ENCODE measurements at places on chromosomes 6 and 20.

DNA sequence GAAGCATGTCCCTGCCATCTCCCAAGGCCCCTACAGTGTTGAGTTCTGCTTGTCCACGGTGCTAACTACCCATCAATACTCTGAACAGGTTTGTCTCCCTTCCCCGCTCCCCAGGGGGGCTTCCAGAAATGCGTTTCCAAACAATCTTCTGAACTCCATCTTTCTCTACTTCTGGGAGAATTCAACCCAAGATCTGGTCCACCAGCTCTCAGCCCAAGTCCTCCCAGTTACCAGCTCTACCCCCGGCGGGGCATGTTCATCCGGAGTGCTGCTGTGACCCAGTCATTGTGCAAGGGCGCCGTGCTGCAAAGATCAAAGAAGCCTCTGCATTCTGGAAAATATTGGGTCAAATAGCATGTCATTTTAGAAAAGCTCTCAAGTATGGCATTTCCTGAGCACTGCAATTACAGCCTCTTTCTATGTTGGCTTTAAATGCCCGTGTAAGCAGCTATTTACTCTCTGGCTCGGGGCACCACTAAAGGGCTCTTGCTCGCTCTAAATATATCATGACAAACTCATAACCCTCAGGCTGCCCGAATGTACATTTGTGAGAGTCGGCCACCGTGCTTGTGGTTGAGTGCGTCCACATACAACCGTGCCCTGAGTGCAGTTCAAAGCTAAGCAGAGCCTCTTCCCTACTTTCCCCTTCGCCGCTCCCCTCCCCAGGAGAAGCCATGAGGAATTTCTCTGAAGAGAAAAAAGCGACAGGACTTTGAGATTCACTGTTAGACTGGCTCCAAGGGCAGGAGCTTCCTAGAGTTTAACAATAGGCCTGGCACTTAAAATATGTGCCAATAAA lies 71.6 kb downstream of the BANF2 start:
- no peak for DNase-seq

- DNase-seq: no peak
Observed at GRCh38 chr6:396126-396520, 4.6 kb downstream of the IRF4 start.

DNA sequence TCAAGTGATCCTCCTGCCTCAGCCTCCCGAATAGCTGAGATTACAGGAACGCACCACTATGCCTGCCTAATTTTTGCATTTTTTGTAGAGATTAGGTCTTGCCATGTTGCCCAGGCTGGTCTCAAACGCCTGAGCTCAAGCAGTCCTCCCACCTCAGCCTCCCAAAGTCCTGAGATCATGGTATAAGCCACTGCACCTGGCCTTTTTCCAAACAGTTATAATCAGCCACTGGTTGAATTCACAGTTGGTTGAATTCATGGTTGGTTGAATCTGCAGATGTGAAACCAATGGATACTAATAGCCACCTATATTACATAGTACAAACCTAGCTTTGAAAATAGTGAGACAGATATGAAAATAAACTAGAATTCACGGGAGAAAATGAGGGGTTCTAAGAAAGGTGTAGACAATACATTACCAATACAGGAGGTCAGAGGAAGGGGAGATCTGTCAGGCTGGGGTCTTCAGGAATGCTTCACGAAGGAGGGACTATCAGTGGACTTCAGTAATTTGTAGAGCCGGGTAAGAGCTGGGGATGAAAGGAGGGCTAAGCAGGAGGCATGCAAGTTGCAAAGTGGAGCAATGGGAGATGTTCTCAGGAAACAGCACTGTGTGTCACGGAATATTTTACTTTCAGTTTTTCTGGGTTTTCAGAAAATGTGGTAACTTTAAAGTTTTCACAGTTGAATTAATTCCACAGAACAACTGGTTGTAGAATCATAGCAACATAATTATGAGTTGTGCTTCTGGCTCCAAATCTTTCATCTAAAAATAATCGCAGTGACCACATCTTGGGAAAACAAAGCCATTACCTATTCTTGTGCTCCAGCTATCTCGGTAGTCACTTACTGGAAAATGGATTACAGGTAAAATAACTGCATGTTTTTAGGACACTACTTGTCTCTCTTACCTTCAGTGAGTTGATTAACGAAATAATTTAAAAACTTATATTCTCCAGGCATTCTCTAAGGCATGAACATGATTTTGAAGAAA lies 12.9 kb upstream of the CEP85L start:
- DNase-seq: no peak

DNA sequence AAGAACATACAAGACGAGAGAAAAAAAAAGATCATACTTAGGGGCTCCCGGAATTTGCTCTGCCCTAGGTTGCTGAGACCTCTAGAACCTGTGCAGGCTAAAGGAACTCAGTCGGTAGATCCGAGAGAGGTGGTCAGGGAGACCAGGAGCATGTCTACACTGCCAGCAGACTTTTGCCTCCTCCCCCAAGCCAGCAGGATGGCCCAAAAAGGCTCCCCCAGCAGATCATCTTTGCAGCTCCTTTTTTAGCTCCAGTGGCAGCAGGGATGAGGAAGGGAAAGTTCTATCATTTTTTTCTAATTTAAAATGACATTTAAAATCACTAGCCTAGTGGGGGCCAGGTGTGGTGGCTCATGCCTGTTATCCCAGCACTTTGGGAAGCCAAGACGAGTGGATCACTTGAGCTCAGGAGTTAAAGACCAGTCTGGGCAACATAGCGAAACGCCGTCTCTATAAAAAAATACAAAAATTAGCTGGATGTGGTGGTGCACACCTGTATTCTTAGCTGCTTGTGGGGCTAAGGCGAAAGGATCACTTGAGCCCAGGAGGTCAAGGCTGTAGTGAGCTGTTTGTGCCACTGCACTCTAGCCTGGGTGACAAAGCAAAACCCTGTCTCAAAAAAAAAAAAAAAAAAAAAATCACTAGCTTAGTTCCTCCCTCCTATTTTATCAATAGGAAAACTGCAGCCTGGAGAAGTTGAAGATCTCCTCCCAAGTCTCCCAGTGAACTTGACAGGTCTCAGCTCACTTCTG lies 69.3 kb upstream of the MYL9 start:
- no peak for DNase-seq

DNA sequence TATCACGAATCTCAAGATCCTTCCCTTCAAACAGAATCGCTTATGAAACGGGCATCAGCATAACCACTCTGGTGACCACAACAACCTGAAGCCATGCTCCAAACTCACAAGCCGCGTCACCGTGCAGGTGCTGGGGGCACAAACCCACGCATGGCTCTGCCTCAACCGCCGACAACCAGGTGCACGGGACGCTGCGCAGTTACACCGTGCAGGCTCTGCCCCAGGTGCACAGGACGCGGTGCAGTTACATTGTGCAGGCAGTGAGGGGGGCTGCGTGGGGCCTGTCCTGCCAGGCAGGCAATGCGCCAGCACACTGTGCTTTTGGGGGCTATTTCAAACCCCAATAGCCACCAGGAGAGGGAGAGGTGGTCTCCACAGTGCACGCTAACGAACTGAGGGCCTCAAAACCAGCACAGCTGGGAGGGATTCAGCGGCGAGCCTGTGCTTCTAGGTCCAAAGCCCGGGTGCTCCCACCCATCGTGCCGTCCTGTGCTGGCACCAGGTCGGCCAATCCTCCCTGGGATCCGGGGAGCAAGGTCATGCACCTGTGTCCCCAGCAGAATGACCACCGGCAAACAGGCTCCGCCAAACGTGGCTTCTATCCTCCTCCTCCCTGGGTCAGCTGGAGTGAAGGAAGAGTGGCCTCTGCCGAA lies 35.8 kb downstream of the ZBTB46 start:
- no peak for DNase-seq

GRCh38 chr6:72580281-72580940 lies 41.5 kb upstream of the KCNQ5 start:
- DNase-seq: no peak

DNA sequence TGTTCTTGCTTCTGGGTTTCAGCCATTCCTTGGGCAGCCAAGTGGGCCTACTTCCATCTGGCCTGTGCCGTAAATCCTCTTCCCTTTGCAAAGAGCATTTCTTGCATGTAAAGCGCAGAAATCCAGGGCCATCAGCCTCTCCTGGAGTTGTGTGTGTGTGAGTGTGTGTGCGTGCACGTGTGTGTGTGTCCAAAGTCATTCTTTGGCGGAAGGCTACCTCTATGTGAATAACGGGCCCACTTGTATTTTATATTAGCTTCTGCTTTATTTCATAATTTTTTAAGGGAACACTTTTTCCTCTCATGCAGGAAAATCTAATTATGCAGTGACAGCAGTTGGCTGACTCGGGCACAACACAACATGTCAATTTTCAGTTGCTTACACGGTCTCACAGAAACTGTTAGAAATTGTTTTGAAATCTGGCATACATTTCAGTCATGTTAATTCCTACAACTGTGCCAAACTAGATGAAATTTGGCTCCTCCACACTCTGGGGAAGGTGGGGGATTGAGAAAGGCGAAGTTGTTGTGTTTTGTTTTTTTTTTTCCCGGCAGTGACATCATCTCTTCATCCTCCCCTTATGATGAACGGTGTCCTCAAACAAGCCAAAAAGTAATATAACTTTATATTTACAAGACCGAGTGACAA lies 223.7 kb upstream of the TSHZ2 start:
- DNase-seq: no peak

DNA sequence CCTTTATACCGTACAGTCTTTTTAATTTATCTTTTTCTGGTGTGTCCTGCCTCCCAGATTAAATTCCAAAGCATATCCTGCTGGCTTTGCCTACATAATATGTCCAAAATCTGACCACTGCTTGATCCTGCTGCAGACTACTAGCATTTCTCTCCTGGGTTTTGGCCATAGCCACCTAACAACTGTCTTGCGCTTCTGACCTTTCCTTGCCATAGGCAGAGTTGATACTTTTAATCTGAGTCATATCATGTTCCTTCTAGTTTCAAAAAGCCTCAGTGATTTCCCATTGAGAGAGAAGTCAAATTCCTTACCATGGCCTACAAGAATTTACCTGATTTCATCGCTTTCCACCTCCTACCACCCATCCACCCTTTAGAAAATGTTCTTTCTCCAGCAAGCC lies 104.8 kb downstream of the BCKDHB start:
- no peak for DNase-seq

DNA sequence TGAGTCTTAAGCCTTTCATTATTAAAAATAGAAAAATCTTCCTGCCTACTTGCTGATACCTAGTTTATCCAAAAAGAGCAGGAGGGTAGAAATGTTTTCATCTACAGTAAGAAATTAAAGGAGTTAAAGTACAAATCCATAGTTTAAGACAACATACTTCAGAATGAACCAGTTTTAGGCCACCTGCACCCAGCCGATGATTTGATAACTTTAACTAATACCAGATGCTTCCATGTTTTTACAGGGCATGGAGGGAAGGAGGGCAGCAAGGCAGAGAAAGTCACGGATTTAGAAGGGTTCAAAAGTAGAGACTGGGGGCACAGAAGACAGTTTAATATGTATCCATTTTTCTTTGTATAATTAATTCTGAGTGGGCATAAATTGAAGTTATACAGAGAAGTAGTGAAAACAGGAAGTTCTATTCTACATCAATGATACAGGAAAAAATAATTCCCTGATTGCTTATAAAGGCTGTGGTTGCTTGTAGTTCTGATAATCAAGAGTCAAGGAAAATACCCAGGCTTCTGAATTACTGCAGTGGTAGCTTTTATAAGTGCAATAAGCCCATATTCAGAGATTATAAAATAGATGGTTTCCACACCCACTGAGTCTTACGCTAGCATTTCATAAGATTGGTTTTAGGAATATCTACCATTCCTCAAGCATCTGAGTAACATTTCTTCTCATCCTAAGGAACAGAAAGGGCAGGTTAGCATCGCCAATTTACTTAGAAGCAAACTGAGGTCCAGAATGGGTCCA lies 72.0 kb downstream of the GMDS start:
- DNase-seq: no peak

DNA sequence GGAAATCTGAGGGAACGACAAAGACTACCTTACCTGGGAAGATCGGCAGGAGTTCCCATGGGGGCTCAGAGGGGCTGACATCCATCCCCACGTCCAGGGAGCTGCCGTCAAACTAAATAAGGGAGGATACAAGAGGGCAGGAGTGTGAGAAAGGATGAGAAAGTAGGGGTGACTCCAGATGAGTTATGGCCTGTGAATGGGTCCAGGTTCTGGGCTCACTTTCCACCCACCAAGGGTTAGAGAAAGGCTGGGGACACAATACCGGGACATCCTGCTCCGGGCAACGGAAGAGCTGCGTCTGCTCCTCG lies 683 bp downstream of the ATF6B start:
- DNase-seq: no peak

- no peak for DNase-seq
Observed at GRCh38 chr20:44126445-44126844, 60.5 kb downstream of the JPH2 start.

- no peak for DNase-seq
Observed at GRCh38 chr6:22102671-22103070, 194.2 kb downstream of the PRL start.

DNA sequence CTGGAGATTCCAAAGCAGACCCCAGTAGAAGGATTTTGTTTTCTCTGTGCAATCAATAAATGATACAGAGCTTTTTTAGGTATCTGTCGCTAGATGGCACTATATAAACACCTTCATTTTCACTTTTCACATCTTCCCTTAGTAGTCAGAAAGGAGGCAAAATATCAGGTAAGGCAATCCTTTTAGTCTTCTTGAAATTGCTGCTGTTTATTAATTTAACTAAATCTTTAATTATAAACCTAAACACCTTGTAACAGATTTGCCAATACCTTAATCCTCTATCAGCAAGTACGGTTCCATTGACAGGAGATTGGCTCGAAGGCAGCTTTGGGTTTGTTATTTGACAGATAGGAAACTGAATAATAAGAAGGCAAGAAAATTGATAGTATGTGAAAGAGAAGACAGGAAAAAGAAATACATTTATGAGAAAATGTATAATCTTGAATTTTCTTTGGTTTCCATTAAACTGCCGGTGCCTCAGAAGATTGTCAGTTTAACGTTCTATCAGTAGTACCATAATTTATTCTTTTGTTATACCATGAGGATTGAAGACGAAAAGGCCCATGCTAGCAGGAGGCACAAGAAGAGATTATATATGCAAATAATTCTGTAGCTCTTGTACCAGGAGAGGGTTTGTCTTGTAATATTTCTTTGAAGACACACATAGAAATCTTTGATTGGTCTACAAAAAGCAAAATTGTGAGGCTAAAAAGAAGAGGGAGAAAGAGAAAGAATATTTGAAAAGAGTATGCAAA lies 23.5 kb upstream of the IBTK start:
- DNase-seq: no peak

GRCh38 chr6:128570680-128571063 lies 50.3 kb upstream of the PTPRK start:
- no peak for DNase-seq

DNA sequence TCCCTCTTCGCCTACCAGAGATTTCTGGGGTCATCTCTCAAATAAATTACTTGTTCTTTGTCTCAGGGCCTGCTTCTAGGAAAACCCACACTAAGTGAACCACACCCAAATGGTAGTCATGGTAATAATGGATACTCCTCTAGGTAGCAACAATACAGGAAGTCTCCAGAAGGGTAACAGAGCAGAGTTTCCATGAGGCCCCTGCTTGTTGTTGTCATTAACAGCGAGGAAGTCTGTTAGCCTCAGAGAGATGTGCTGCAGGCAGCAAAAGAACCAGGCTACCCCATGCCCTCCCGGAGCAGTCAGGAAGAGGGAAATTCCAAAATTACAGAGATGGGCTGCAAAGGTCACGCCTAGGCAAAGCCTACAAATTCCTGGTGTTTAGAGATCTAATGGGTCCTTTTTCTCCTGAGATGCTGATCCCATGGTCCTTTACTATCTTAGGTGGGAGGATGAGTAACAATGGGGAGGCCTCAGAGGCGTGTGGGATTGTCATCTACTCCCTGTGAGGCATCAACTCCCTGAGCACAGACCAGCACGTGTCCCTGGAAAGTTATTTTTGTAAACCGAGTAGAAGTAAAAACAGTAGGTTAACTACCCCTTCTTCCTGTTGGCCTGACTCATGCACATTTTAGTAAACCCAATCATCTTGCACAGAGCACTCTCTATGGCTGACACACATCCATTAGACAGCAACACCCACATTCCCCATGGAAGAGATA lies 10.1 kb downstream of the ISM1 start:
- DNase-seq: no peak

All from activated CD4-positive, alpha-beta T cell treated with anti-CD3 and anti-CD28 coated beads for 24 hours (primary cell).